Fibroblast of gingiva (primary cell): ENCODE measurements at places on chromosomes 12 and 14.

GRCh38 chr14:38496092-38496491 is 240.2 kb upstream of the CLEC14A start:
- no peak for DNase-seq

- no peak for DNase-seq
These were observed 1.2 kb upstream of the WDR20 start for GRCh38 chr14:102138535-102138934.

DNA sequence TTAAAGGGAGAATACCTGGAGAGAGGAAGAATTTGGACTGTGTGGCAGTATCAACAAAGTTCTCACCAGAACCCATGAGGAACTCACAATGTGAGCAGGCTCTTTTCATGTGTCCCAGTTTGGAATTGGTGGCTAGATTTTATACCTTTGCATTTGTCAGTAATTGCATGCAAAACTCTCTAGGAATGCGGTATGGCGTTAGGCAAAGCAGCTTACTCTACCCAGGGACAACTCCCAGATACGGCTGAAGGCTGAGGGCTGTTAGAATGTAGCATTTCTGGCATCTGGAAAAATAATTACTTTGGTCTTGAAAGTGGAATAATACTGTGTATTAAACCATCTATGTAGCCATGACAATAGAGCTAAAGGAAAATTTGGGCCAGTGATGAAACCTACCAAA is 635.5 kb downstream of the SLC16A7 start:
- DNase-seq: no peak

- no peak for DNase-seq
These were observed 1.1 kb upstream of the EXD2 start for GRCh38 chr14:69190191-69190590.

- DNase-seq: no peak
These were observed 111.2 kb downstream of the CHST11 start for GRCh38 chr12:104567832-104568486.

DNA sequence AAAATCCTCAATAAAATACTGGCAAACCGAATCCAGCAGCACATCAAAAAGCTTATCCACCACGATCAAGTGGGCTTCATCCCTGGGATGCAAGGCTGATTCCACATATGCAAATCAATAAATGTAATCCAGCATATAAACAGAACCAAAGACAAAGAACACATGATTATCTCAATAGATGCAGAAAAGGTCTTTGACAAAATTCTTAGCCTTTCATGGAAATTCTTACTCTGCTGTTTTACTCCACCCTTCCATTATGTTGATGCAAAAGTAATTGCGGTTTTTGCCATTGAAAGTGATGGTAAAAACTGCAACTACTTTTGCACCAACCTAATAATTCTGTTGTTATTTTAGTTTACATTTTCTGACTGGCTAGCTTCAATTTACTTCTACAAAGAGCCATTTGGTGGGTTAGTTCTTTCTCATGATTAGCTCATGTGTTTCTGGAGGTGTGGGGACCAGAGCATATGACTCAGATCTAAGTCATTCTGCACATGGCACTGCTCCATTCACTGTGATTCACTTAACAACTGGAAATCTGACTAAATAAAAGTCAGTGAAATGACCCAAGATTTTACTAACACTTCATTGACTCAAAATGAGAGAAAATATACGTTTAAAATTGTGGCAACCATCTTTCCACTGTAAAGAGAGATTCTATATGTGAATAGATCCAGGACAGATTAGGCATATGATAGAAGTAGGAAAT is 99.9 kb downstream of the TMTC3 start:
- DNase-seq: peak; percentile 86

DNA sequence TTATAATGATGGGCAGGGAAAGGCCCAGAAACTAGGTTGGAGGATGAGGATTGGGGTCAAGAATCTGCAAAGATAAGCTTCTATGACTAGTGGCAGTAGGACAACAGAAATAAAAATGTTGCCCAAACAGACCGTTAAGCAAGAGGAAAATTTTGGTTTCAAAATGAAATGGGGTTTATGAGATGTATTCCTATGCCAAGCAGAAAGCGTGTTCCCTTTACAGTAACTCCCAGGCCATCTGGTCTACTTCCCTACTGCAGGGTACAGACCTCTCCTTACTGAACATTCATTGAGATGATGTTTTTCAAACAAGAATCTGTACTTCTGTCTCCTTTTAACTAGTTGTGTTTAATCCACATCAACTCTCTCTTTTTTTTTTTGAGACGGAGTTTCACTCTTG is 20.4 kb upstream of the TMEM229B start:
- no peak for DNase-seq

- no peak for DNase-seq
These were observed 363.6 kb downstream of the AEBP2 start for GRCh38 chr12:19802915-19803314.

- DNase-seq: peak; percentile 26
These were observed 74.7 kb downstream of the LLPH start for GRCh38 chr12:66055837-66056319.

DNA sequence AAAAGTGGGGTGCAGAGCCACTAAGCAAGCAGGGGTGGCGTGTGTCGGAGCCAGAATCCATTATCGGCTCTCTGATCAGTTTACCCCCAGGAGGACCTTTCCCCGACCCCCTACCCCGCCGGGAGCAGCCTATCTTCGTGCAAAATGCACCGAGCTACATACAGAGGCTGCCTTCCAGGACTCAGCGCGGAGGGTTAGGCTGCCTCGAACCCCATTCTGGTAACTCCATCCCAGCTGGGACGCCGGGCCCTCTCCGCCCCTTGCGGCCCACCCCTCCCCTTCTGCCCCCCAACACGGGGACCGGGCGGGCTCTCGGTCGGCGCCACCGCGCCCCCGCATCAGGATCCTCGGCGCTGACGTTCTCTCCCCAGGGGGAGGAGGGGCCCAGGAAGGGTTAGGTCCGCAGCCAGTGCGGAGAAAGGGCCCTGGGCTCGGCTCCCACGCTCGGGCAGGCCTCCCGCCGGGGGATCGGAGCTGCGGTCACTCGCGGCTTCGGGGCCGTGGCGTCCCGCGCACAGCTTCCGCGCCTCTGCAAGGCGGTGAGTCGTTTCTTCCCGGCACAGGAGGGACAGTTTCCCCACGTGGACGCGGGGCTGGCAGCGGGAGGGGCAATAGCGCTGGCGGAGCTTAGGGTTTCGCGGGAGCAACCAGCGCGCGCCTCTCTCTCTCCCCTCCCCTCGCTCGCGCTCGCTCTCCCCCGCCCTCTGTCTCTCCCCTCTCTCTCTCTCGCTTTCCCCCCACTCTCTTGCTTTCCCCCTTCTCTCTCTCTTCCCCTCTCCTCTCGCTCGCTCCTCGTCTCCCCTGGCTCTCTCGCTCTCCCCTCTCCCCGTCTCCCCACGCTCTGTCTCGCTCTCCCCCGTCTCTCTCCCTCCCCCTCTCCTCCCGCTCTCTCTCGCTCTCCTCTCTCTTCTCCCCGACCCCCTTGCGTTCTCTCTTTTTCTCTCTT is 12.5 kb upstream of the MAP3K9 start:
- peak; percentile 25 for DNase-seq

- peak; percentile 74 for DNase-seq
These were observed 107.1 kb downstream of the GPR135 start for GRCh38 chr14:59358102-59358501.

DNA sequence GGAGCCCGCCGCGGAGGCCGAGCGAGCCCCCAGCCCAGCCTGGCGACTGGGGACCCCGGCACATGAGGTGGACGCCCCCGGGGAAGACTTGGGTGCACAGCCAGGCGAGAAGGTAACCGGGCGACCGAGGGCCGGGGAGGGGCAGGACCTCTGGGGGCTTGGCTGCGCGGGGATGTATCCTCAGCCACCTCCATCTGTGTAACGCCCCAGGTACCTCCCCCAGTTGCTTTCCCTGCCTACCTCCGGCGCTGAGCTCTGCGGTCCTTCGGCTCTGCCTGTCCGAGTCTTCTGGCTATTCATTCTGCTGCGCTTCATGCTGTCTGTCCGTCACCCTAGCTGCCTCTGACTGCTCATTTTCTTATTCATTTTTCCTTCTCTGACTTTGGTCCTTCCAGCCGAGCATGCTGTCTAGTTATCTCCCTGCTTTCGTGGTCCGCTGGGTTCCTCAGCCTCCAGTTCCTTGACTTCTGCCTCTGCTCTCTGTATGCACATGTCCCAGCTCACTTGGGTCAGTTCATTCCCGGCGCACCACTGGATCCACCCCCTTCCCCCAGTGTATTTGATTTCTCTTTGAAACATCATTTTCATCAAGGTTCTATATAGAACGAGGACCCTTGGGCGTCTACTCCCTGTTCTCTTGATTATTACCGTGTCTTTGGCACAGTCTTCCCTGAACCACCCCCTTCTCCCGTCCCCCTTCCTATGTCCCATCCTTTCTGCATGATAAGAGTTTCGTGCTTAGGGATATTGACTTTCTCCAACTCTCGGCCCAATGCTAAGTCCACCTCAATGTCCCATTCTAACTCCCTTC is 612 bp downstream of the PHC1 start:
- DNase-seq: peak; percentile 17

GRCh38 chr12:68612697-68613096 is 2.0 kb downstream of the RAP1B start:
- DNase-seq: no peak

DNA sequence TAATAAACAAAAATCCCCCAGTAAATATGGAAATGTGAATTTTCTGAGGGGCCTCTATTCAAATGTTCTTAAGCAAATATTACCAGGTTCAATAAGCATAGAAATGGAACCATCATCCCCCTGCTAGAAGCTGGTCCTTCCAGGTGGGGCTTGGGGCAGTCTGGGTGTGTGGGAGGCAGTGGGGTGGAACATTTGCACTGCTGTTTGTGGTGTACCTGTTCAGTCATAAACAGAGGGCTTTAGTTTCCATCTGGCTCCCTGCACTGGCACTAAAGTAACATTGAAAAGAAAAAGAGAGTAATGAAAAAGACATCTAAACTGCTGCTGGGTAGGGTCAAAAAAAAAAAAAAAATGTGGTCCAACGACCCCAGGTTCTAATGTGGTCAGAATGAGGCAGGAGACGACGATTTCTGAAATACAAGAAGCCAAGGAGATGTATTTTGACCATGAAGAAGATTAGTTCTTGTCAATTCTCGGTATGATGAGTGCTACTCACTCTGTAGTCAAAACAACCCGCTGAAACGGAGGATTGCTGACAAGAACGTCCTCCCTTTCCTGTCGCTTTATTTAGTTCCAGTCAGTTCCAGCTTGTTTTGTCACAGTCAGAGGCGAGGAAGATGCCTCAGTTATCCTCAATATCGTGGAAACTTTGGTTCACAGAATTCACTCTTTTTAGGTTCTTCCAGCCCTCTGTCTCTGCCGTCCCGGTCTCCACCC is 44.2 kb upstream of the MANSC4 start:
- DNase-seq: no peak

GRCh38 chr12:24688601-24689000 is 260.3 kb downstream of the BCAT1 start:
- no peak for DNase-seq

- no peak for DNase-seq
These were observed 327.5 kb upstream of the DIO2 start for GRCh38 chr14:80538633-80539375.

DNA sequence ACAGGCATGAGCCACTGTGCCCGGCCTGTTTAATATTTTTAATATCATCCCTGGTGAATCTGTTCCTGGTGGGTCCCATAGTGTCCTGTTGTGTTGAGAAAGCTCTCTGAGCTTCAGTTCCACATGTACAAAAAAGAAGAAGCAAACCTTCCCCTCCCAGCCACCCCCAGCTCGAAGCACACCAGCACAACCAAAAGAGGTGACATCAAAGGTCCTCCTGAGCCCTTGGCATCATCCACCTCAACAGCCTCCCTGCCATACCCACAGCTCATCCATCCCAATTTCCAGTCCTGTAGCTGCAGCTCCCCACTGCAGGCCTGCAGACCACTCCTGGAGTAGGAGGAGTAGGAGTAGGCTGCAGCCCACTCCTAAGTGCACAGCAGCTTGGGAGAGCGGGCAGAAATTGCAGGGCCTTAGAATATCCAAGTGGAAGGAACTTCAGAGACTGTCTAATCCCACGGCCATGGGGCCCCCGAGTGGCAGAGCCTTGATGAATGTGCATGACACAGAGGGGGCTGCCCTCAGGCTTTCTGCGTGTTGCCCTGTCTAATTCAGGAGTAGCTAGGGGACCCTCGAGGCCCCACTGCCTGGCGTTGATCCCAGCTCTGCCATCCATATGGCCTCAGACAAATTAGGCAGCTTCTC is 36.7 kb upstream of the CD9 start:
- no peak for DNase-seq

- no peak for DNase-seq
These were observed 94.6 kb upstream of the ALG10B start for GRCh38 chr12:38222011-38222410.

- DNase-seq: no peak
These were observed 11.0 kb upstream of the MLXIP start for GRCh38 chr12:122067548-122067947.

DNA sequence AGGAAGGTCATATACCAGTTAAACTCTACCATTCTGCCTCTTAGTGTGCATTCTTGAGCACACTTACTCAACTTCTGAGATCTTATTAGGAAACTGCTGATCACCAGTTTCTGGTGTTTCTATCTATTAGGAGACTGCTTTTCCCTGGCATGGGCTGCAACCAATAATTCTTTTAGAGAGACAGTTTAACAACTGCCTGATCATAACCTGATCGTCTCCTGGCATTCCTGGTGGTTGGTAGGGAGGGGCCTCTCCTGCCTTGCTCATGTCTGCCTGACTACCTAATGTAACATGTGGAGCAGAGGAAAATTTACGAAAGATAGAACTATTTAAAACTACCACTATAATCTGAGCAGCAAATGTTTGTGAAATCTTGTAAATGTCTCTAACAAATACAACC is 75.3 kb upstream of the MGAT4C start:
- DNase-seq: no peak

DNA sequence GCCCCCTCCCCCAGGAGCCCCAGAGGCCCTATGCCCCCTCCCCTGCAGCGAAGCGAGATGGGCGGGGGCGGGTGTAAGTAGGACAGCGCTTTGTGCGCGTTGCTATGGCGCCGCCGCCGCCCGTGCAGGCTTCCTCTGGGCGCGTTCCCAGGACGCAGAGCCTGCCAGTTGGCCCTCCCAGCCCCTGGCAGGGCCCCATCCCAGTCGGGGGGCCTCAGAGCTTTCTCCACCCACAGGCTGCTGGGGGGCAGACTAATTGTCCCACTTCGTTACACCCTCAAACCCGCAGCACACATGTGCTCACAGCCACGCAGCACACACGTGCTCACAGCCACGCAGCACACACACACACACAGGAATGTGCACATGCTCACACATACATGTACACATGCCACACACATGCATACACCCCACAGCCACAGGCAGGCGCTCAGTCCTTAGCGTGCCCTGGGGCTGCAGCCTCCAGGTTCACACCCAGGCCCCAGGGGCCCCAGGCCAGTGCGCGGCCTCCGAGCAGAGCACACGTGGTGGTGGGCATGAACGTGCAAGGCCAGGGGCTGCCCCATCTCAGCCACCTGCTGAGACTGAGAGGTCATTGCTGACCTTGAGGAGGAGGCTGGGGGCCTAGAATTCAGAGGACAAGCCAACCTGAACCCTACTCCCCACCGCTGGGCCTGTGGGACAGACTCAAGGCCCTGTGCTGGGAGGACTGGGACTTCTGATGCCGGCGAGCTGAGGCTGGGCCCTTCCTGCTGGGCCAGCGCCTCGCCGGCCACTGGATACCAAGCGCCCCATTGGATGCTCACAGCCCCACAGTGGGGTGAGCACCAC is 15.6 kb downstream of the TRMT61A start:
- no peak for DNase-seq
